Activated CD4-positive, alpha-beta memory T cell treated with anti-CD3 and anti-CD28 coated beads, Interleukin-2, amount 10 ng/mL, durations not matched to agents 7 days and 5 days (primary cell): ENCODE measurements at places on chromosomes 2 and 18. TPM values are rescaled to one million over a fixed set of nuclear protein-coding genes. Genes with fewer than 3 reads are reported as not detected.

DNA sequence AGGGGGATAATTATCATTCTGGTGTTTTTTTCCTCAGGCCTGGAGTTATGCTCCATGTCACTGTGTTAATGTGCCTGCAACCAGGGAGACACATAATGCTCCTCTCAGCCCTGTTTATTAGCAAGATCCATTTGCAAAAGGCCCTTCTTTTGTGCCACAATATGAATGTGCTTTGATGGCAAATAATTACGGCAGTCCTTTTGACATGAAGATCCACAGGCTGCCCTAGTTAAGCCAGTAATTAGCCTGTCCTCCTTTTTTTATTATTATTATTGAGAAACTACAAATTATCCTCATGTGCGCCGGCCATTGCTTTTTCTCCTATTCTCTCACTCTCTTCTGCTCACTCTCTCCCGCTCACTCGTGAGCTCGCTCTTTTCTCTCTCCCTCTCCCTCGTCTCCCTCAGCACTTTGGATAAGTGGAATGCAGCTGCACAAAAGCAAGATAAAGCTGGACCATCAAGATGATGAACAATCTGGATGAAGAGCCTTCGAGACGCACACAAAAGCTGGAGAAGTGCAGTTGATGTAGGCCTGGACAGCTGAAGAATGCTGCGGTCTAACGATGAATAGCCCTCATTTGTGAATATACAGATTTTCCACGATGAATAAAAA, 762.3 kb downstream of the BCL11A start:
- DNase-seq = no peak

DNA sequence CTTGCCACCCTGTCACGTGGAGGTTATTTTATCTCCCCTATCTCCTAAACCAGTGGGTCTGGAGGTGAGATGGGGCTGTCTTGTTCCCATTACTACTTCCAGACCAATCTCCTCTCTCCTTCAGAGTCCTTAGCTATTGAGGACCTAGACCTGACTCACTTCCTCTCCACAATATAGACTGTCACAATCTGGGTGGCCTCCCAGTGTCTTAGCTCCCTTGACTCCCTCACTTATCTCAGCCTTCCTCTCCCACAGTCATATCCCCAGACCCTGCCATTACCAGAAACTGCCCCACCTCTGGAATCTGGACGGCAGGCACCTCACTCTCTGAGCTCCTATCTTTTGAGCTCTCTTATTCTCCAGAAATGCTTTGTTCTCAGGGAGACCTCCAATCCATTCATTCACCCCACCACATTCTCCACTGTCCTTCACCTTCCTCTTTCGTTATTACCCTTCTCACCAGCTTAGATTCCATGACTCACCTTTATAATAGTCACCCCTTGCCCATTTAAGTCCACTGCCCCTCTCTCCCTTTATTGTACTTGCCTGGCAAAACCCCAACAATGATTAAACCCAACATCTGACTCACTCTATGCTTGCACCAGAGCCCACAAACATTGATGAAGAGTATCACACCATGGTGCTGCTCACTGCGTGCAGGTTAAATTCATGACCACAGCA, 23.3 kb upstream of the SIX3 start:
- no peak for DNase-seq

GRCh38 chr2:101253013-101253702, 472 bp downstream of the CNOT11 start:
- peak; percentile 86 for DNase-seq

The DSG1 gene
- total RNA-seq = not detected
